ENCODE measurements at places on chromosomes 13 and 19. TPM values are rescaled to one million over a fixed set of nuclear protein-coding genes. Genes with fewer than 3 reads are reported as not detected.

The RUBCNL gene
- total RNA-seq: 0.19 TPM

The LHB gene
- total RNA-seq: not detected

The BRME1 gene
- 1.2 TPM for total RNA-seq

The LGI4 gene
- under 0.01 TPM for total RNA-seq

The DUS3L gene
- 44.1 TPM for total RNA-seq

The LILRB1 gene
- not detected for total RNA-seq

The SYT3 gene
- total RNA-seq: 0.85 TPM

The ACER1 gene
- total RNA-seq: not detected

The PEG3 gene
- total RNA-seq: 5.4 TPM

The ZNF730 gene
- total RNA-seq: 0.85 TPM

The ANO8 gene
- total RNA-seq: 3.1 TPM

The ADAMTSL5 gene
- total RNA-seq: 1.9 TPM

The ZNF583 gene
- total RNA-seq: 5.4 TPM

The IGLON5 gene
- not detected for total RNA-seq

The ELAVL3 gene
- not detected for total RNA-seq

The LINGO3 gene
- total RNA-seq: not detected

The PCDH20 gene
- total RNA-seq: under 0.01 TPM

The NKG7 gene
- not detected for total RNA-seq
